NCI-H460 (cell line): ENCODE measurements at places on chromosomes 6 and 20. TPM values are rescaled to one million over a fixed set of nuclear protein-coding genes. Genes with fewer than 3 reads are reported as not detected.
A peak's percentile ranks its signal among the peaks of the same experiment; 100 is the strongest.

VARS1 gene
- total RNA-seq, result 42.1 and 46.7 TPM in 2 replicates

LAMP5 gene
- not detected in 2 replicates for total RNA-seq

PIGU gene
- total RNA-seq, result 34.9 and 38.3 TPM in 2 replicates

TNFAIP3 gene
- total RNA-seq, result 94.8 and 109 TPM in 2 replicates

PARD6B gene
- 6.1 and 6.8 TPM in 2 replicates for total RNA-seq

CTCFL gene
- total RNA-seq, result not detected in 2 replicates

TUBB2B gene
- total RNA-seq, result 14.4 and 16.2 TPM in 2 replicates

HLA-DOB gene
- 0.40 and 0.58 TPM in 2 replicates for total RNA-seq

TMEM170B gene
- total RNA-seq, result 11.1 and 15.0 TPM in 2 replicates

SLC17A3 gene
- total RNA-seq, result not detected in 2 replicates

RCAN2 gene
- total RNA-seq, result not detected in 2 replicates

BANF2 gene
- not detected in 2 replicates for total RNA-seq

KHDC1 gene
- total RNA-seq, result 1.5 and 2.8 TPM in 2 replicates

DUSP22 gene
- 35.0 and 48.4 TPM in 2 replicates for total RNA-seq

TPBG gene
- 1.6 and 1.9 TPM in 2 replicates for total RNA-seq

GRCh38 chr20:13856354-13856753, 71.5 kb downstream of the NDUFAF5 start:
- no peak for DNase-seq

GRCh38 chr20:52493171-52493721, 301.7 kb upstream of the ZFP64 start:
- DNase-seq, result no peak

DNA sequence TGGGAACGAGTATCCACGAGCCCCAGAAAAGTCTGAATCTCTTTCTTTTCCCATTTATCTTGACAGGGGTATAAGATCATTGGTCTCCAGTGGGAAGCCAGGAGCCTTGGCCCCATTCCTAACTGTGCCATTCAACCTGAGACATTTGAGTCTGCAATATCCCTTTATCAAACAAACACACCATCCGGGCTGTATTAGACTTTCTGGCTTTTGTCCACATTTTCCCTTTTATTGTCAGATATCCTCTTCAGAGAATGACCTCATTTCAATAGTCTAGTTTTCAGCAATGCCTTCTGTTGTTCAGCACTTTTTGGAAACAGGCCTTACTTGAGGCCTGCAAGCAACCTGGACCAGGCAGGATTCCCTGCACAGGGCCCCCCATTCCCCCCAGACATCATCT, 15.7 kb downstream of the BPIFA1 start:
- no peak for DNase-seq

- no peak for DNase-seq
Measured at GRCh38 chr6:164523087-164523654, 786.2 kb downstream of the C6orf118 start.

- DNase-seq, result no peak
Measured at GRCh38 chr6:125953502-125953875, 3.1 kb upstream of the HINT3 start.

GRCh38 chr20:11221046-11221445, 547.2 kb upstream of the JAG1 start:
- no peak for DNase-seq

DNA sequence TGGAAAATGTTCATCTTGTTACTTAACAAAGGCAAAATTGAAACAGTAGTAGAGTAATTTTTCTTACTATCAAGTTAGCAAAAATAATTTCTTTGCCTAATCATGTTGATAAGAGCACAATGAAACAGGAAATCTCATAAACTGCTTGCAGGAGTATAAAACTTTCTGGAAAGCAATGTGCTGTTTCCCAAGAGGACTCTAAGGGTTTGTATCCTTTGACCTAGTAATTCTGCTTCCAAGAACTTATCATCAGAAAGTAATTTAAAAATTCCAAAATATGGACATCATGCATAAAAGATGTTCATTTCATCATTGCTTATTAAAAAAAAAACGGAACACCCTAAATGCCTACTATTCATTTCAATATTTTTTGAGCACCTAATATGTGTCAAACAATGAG, 46.1 kb upstream of the TNFAIP3 start:
- no peak for DNase-seq

DNA sequence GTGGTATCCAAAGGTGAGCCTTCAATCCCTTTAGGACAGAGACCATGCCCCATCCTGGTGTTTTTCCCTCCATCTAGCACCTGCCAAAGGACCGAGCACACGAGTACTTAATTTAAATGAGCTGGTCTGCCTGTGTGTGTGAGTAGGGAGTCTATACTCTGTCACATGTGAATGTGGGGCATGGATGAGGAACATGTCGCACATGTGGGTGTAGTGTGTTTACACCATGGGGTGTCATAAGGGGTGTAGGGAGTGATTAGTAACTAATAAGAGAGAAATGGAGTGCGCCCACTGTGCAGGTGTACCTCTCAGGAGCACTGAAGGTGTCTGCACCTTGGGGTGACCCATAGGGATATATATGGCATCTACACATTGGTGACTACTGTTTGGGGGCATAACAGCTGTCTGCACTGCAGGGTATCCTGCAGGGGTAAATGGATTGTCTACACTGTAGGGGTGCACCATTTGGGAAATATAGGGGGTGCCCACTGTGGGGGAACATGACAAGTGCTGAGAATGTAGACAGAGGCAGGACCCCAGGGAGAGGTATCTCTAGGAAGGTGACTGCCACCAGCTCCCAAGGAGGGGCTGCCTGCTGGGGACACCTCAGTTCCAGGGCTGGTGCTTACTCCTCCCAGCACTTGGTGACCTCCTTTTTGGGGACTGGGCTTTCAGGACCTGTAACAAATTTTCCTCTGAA, 53.5 kb downstream of the EBF4 start:
- no peak for DNase-seq

GRCh38 chr20:51126337-51126736, 103.4 kb upstream of the KCNG1 start:
- no peak for DNase-seq

GRCh38 chr6:95230071-95230740, 347.1 kb upstream of the MANEA start:
- no peak for DNase-seq

DNA sequence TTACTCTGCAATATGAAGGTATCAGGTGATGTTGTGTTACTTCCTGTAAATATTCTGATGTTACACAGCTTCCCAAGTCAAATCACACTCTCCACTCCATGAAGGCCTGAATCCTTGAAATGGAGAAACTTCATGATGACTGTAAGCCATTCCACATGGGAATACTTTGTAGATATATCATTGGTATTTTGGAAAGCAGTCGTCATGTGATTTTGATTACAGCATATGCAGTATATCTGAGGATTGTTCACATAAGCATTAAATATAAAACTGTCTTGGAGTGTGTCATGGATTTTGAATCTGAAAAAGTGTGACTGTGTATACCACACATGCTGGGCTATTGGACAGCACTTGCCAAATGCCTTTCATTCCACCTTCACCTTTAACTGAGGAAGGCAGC, 118.3 kb upstream of the EXOC2 start:
- DNase-seq, result no peak

GRCh38 chr6:27795697-27796494, 116.3 kb downstream of the OR2B2 start:
- peak; percentile 88 for DNase-seq

GRCh38 chr6:116386581-116387299, 16.0 kb downstream of the DSE start:
- no peak for DNase-seq

DNA sequence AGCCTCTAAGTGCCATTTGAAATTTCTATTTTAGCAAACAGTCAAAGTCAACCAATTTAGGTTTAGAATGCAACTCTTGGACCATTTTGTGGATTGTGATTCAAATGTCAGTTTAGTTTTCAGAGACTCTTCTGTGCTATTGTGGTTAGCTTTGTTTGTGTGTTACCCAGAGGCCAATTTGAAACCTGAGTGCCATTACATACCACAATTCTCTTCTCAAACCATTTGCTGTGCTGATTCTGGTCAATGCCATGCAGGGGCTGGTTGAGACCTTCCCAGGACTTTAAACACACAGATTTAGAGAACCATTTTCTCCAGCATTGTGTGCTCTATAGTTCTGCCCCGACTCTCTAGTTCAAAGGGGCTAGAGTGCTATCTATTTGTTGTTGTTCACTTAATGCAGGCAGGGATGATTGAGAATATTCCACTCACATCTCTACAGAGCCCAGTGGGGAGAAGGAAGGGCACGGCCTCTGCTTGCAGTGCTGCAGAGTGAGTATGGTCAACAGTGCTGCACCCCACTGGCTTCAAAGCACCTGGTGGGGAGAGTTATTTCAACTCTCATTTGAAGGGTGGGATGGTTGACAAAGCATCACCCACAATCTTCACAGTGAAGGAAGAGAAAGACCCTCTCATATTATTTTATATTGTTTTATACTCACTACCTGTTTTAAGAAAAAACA, 738.2 kb downstream of the COL12A1 start:
- DNase-seq, result no peak

- DNase-seq, result no peak
Measured at GRCh38 chr6:3697609-3698008, 53.9 kb downstream of the PXDC1 start.

DNA sequence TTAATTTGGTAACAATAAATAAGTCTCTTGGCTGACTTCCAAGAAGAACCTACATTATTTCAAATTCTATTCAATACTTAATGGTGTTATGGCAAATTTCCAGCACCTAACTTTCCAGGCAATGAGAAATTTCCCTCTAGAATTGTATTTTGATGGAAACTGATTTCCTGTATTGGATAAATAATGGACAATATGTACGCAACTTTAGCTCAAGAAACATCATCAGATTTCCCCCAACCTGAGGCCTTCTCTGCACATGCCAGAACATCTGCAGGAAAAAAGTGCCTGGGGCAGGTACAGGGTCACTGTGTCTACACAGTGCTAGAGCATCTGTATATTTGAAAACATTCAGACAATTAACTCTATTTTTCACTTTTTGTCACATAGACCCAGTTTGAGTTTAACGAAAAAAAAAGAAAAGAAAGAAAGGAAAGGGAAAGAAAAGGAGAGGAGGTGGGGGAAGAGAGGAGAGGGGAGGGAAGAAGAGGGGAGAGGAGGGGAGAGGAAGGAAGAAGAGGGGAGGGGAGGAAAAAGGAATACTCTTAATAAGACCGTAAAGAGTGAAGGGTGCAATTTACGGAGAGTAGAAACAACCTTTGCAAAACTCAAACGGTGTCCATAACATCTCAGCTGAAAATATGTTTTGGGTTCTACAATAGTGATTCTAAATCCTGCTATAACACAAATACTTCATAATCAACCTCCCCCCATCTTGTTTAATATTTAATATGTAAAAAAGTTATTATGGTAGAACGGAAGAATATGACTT, 130.0 kb downstream of the TSHZ2 start:
- DNase-seq, result no peak

GRCh38 chr6:16391451-16391912, 153.1 kb downstream of the GMPR start:
- DNase-seq, result no peak

DNA sequence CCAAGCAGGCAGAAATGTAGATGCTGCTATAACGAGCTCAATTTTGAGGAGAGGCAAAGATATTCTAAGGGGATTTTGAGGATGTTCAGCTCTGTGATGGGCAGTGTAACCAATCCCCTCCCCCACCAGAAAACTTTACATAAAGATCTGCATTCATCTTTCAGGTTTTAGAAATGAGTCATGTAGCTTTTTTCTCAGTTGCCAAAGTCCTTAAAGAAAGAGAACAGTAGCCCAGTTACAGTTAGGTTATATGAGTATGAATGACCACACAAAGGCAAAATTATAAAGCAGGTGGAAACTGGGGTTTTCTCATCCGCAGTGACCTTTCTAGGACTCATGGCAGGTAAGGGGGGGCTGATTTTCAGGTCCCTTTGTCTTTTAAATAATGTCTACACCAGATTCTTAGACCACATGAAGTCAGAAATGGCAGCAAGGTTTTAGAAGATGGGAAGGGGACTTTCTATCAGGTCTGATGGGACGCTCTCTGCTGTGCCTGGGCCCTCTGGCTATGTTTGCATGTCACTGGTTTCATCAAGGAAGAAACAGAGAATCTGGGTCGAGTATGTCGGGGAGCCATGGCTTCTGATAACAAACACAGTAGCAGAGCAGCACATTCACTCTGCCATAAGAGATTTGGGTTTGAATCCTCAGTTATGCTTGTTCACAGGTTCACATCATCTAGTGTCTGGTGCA, 94.7 kb downstream of the CLIC5 start:
- DNase-seq, result no peak

GRCh38 chr6:16803294-16804200, 42.3 kb upstream of the ATXN1 start:
- no peak for DNase-seq

GRCh38 chr6:165659945-165660856, 2.8 kb downstream of the PDE10A start:
- no peak for DNase-seq

GRCh38 chr20:59139998-59140397, 23.6 kb upstream of the ZNF831 start:
- DNase-seq, result no peak

- no peak for DNase-seq
Measured at GRCh38 chr6:11275598-11275997, 43.1 kb upstream of the NEDD9 start.

DNA sequence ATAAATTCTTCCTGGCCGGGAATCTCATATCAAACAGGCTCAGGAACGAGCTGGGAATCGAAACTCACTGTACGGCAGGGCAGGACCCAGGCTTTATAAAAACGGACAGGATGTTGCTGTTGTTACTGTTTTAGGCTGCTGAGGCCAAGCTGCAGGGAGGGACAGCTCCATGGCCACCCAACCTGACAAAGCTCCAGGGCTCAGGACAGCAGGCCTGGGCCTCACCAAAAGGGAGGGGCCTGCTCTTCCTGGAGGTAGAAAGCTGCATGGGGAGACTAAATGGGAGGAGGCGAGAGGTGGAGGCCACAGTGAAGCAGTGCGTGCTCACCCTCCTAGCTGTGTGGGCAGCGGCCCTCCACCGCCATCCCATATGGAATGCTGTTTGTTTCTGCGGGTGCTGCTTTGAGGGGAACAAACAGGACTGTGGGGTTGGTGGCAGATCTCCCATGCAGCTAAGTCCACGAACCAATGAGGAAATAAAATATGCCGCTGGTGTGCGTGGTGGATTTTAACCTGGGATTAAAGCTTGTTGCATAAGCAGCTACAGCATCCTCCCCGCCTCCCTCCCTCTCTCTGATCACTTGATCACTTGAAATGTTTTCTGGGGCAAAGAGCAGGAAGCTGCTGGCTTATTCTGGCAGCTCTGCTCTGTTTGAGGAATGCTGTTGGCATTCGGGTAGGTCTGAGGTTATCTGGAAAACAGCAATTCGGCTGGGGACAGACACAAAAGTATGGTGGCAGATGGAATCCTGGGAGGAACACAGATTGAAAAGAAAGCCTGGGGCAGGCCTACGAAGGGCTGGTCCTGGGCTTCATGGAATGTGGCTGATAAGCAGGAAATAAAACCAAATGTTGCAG, 2.4 kb upstream of the ZMYND8 start:
- peak; percentile 85 for DNase-seq

- no peak for DNase-seq
Measured at GRCh38 chr20:57210054-57210910, 56.2 kb downstream of the BMP7 start.

- DNase-seq, result no peak
Measured at GRCh38 chr20:58669287-58670006, 18.4 kb downstream of the STX16 start.

DNA sequence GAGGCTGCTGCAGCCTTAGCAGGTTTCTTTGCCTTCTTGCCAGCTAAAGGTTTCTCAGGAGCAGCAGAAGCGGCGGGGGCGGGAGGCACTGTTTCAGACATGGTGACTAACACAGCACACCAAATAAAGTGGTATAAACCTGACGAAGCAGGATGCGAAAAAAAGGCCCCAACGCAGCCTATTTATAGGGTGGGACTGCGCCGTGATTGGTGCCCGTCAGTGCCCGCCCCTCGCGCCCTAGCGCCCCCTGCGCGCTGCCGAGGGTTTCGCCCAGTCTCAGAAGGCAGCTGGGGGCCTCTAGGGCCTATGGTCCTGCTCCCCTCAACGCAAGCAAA, 55.0 kb downstream of the TRIM38 start:
- no peak for DNase-seq
